ENCODE measurements at places on chromosomes 1 and 21.
A peak's percentile ranks its signal among the peaks of the same experiment; 100 is the strongest.

GRCh38 chr1:65998763-65999583 is 206.3 kb downstream of the PDE4B start:
- DNase-seq, result no peak

DNA sequence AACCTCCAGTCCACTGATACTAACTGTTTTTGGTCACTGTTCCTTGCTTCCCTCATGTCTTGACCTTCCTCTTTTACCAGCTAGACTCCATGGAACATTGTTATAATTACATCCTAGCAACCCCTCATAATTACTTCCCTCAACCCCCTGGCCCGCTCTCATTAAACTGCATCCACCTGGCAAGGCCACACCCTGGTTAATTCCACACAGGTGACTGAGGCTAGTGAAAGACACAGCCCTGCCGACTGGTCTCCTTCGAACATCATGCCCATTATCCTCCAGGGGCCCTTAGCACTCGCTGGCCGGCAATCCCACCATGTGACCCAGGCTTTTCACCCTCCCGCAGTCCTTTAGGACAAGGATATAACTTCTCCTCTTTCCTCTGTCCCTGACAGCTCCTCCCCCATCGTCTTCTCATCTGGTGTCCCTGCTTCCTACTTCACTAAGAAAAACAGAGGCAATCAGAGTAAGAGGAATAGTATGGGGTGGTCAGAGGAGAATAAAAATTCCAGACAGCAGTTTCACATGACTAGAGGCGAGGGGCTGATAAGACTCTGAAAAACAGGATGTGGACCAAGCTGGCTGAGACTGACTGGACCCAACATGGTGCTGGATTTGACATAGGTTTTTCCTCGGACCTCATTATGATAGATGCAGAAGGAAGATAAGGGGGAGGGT is 8.8 kb upstream of the TENT5B start:
- no peak for DNase-seq

GRCh38 chr21:43275421-43276211 is 106.8 kb downstream of the CRYAA start:
- no peak for DNase-seq

GRCh38 chr1:206143537-206144172 is 26.5 kb upstream of the AVPR1B start:
- DNase-seq, result no peak

GRCh38 chr1:55559842-55560241 is 344.7 kb upstream of the USP24 start:
- DNase-seq, result no peak

GRCh38 chr1:218665221-218665620 is 320.1 kb downstream of the TGFB2 start:
- no peak for DNase-seq

GRCh38 chr21:28104346-28104745 is 888.3 kb downstream of the LTN1 start:
- no peak for DNase-seq

DNA sequence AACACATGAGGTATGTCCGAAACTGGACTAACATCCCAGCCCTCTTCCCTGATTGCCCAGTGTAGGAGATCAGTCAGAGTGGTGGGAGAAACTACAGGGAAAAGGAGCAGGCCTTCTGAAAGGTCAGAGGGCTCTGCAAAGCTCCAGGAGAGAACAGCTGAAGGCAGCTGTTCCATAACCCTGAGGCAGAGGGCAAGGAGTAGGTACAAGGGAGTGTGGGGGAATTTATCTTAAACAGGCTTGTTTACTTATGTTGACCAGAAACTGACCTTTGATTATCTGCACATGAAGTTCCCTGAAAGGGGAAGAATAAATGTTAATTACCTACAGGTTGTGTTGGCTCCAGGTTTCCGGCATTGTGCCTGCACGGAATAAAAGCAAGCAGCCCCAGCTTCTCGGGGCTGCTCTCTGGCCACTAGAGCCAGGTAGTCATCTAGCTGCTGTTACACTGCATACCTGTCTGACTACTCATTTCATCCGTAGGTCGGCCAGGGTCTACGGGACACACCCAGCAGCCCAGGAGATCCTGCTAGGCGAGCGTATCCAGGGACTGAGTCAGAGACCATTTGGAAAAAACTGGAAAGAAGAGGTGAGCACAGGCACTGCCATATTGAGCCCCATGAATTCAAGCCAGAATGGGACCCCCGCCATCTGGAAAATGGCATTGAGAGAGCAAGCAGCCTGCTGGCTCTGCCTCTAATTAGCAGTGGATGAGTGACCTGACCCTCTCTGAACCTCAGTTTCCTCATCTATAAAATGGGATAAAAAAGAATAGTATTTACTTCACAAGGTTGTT is 14.9 kb upstream of the PAQR7 start:
- DNase-seq, result no peak

GRCh38 chr21:36703123-36703522 is 4.2 kb downstream of the SIM2 start:
- DNase-seq, result no peak

- DNase-seq, result no peak
Observed at GRCh38 chr21:42542596-42542995, 28.9 kb downstream of the SLC37A1 start.

DNA sequence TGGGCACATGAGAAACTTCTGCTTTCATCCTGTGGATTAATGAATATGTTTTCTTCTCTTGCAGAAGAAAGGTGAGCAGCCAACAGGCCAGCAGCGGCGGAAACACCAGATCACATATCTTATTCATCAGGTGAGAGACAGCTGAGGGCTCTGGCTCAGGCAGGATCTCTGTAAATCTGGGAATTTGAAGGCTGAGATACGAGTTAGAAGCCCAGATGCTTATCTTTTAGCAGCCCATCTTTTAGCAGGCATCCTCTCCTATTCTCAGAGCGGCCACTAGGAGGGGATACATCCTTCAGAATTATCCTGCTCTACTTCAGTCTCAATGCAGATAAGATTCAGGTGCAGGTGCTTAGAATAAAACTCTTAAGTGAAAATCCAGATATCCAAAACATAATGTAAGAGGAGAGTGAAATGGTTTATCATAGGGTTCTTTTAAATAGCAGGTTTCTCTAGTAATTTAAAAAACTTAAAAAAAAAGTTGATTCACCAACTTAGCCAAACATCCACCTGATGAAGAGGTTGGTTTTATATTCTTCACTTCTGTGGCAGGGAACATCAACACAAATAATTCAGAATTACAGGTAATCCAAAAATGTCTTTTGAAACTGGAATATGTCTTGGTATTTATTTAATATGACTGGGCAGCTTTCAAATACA is 19.3 kb downstream of the SH2D2A start:
- DNase-seq, result no peak

DNA sequence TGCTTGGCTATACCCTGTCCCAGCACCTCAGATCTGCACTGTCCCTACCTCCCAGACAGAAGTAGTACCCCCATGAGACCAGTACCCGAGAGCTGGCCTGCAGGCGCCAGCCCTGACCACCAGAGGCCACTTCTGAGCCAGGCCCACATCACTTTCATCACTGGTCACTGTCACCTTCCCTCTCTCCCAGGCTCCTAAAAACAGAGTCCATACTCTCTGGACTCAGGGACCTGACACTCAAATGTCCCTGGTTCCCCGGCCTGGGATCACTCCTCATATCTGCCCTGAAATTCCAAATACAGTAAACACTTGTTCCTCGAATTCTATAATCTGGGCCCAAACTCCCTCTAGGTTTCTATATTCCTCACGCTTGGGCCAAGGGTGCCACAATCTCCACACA is 18.7 kb downstream of the TMEM53 start:
- no peak for DNase-seq

DNA sequence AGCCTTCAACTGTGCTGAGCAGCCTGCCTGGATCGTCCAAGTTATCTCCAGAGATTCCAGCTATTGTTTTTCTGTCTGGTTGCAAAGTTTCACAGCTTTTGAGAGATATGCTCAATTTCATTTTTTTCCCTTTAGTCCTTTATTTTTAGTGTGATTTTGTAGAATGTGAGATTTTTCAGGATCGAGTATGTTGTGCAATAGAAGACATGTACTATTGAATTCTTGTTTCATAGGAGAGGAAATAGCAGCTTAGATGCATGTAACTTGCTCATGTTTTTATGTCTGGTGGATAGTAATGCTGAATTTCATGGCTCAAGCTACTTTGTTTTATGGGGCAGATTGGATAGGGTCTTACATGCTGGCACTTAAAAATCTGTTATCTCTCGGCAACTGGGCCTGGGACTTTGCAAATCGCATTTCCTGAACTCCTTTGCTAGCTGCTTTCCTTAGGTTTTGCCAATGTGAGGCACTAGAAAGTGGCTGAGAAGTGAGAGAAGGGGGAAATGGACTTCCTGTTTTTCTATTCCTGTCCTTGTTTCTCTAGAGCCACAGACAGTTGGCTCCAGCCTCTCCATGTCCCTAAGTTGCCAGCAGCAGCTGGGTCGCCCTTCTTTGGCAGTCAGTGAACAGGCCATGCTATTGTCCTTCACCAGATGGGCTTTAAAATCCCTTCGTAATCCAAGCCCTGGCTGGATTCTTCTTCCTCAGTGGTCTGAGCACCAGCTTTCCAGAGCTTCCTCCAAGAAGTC is 101.4 kb upstream of the PDE4B start:
- no peak for DNase-seq

- DNase-seq, result peak; percentile 22
Observed at GRCh38 chr1:16677552-16678431, 11.0 kb upstream of the RNU1-3 start.

DNA sequence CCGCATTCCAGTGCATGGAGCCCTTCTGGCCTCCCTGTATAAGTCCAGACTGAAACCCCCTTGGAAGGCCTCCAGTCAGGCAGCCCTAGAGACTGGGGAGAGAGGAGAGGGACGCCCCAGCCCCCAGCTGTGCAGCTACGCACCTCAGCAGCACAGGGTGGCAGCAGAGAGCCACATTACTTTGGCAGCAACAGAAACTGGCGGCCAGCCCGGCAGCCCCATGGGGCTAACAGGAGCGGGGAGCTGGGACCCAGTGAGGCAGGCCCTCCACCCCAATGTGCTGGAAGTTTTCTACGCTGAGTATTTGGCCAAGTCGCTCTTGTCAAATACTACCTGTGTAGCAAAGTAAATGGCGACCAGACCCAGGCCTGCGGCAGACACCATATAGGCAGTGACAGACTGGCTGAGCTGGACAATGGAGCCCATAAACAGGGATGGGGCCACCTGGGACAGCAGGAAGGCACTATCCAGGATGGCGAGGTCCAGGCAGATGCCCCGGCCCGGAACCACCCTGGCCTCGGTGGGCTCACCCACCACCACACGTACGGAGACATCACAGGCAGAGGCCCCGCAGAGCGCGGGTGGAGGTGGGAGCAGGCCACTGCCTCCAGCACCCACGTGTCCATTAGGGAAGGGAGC is 21.2 kb downstream of the SLC45A3 start:
- DNase-seq, result peak; percentile 36

- no peak for DNase-seq
Observed at GRCh38 chr1:197180252-197180878, 33.9 kb upstream of the ASPM start.

GRCh38 chr21:25750085-25750484 is 15.3 kb downstream of the GABPA start:
- no peak for DNase-seq

GRCh38 chr1:221845650-221846371 is 103.9 kb upstream of the DUSP10 start:
- no peak for DNase-seq

DNA sequence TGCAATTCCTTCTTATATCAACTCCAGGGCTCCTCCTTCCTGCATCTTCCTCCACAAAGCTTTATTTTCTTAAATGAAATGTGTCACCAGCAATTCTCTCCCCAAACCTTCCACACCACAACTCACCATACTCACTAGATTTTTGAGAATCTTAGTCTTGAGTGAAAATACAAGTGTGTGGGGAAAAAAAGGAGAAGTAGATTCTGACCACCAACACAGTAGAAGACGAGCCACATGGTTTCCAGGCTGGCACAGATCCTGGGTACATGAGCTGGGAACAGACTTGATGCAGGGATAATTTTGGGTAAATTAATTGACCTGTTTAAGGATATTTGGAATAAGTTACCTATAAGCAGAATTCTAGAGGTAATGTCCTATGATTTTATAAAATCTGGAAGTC is 72.8 kb upstream of the KCNJ15 start:
- no peak for DNase-seq

- no peak for DNase-seq
Observed at GRCh38 chr1:2039251-2039650, 11.0 kb upstream of the PRKCZ start.

DNA sequence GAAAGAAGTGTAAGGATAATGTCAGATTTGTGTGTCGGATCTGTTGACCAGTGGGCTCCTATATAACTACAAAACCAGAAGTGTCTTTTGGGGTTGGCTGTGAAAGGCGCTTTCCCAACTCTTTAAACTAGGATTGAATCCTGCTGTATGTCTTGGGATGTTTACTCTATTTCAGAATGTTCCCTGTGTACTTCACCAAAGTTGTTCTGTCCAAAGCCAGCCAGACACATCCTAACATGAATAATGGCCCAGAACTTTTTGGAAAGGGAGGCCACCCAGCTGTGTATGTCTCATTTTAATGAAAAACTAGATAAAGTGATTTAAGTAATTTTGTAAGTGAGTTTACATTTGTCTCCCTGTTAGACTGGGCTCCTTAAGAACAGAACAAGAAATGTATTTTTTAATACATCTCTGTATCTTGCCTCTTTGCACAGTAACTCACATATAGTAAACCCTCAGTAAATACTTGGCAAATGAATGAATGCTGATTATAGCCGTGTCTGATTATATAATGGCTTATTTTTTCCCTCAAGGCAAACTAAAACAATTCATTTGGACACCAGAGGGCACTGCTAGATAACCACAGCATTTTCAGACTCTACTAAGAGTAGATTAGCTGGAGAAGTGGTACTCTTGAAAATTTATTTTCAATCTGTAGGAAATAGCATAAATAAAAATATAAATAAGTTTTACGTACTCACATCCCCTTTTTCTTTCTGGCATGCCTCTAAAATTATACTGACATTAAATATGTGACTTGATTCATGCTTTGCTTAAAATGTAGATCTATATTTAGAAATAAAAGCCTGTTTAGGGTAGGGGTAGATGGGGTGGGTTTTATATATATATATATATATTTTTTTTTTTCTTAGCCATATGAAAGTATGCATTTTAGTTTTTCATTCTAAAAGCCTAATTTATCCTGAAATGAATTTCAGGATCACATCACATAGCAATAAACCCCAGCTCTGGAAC is 23.8 kb downstream of the TSEN15 start:
- no peak for DNase-seq

DNA sequence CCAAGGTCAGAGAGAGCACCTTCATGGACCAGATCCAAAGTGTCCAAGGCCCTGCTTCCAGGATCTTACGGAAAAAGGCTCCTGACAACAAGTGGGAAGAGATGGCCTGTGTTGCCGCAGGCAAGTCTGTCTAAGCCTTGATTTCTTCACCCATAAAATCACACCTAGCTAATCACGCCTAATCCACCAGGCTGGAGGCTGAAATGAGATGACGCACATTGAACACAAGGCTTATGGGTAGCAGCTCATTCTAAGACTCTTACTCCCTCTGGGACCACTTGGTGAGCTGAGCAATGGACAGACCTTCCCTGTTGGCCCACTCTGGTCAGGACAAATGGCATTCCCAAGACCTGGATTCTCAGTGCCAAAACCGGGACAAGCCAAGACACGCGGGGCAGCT is 38.2 kb downstream of the GRIK3 start:
- no peak for DNase-seq

GRCh38 chr1:223748773-223749733 is 36.7 kb downstream of the CAPN2 start:
- peak; percentile 57 for DNase-seq

GRCh38 chr1:50979937-50980336 is 9.9 kb downstream of the CDKN2C start:
- DNase-seq, result no peak

- DNase-seq, result no peak
Observed at GRCh38 chr1:15703562-15703961, 19.4 kb downstream of the PLEKHM2 start.

- no peak for DNase-seq
Observed at GRCh38 chr1:70553567-70553956, 142.5 kb downstream of the CTH start.

GRCh38 chr21:29581393-29581792 is 282.7 kb downstream of the BACH1 start:
- no peak for DNase-seq
